ENCODE measurements at places on chromosomes 4 and X.

DNA sequence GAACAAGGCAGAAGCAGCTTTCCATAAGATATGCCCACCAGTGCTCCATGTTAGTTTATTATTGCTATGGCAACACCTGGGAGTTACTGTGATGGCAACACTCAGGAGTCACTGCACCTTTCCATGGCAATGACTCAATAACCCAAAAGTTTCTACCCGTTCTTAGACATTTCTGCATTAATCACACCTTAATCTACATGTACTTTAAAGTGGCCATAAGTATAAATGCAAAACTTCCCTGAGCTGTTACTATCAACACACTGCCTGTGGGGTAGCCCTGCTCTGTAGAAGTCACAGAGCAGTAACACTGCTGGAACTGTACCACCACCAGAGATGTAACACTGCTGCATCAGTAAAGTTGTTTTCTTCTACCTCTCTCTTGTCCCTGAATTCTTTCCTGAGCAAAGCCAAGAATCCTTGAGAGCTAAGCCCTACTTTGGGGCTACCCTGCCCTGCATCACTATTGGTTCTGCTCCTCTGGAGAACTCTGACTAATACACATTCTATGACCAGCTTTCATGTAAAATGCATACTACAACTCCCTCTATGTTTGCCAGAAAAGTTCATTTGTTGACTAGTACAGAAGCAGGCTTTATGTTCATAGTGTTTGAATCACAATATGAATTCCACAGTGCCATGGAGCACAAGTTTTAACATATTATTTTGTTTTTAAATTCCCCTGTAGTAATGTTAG lies 43.5 kb upstream of the GPR174 start:
- DNase-seq = no peak

- no peak for DNase-seq
These were observed 35.2 kb upstream of the F9 start for GRCh38 chrX:139495324-139495723.

- DNase-seq = no peak
These were observed 32.1 kb downstream of the UBE2K start for GRCh38 chr4:39730072-39730471.

- DNase-seq = no peak
These were observed 11.6 kb downstream of the ARSF start for GRCh38 chrX:3052860-3053259.

GRCh38 chr4:26807330-26807729 lies 53.3 kb upstream of the STIM2 start:
- no peak for DNase-seq

DNA sequence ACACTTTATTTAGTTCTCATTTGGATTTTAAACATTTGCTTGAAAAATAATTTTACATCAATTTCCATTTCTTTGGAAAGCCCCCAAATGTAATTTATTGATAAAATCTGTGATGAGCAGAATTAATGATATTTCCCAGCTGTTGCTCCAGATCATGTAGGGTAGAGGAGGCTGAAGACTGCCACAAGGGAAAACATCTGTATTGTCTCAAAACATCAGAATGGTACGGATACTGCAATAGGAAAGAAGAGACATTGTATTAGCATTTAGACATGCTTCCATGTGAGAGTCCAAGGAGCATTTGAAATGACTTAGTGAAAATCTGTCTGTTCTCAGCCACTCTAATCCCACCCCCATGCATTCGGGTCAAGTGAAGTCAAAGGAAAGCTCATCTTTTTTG lies 14.4 kb downstream of the ADH1A start:
- no peak for DNase-seq

GRCh38 chrX:24124244-24124799 lies 25.2 kb upstream of the ZFX start:
- no peak for DNase-seq

- DNase-seq = no peak
These were observed 50.0 kb downstream of the KDM6A start for GRCh38 chrX:44922980-44923379.

GRCh38 chr4:177064729-177065394 lies 244.8 kb upstream of the NEIL3 start:
- DNase-seq = no peak

DNA sequence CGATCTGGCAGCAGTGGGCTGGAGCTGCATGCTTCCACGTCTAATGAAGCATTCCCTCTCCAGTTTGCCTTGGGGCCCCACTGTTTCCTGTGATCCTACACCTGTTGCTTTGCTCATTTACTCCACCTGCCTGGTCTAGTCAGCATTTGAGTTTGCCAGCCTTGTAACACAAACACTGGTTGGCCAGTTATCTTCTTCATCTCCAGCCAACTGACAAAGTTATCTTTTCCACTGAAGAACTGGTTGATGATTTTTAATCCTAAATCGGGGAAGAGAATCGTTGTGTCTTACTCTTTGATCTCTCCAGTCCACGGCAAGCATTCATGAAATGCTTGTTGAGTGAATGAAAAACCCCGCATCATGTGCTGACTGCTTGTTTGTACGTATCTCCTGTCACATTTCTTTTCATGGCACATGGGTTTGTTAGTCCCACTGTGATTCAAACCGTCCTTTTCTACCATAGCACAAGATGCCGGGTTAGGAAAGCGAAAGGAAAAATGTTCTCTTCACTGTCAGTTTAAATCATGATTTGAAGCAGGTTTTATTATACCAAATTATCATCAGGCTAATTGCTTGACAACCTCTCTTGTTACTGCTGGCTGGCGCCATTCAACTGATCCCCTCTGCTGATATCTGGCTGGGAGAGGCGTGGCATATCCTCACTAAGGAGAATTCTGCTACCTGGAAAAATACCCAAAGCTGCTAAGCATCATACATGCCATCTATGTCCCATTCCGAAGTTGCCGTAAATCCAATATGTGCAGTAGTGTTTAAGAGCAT lies 144.8 kb downstream of the SHROOM3 start:
- no peak for DNase-seq

DNA sequence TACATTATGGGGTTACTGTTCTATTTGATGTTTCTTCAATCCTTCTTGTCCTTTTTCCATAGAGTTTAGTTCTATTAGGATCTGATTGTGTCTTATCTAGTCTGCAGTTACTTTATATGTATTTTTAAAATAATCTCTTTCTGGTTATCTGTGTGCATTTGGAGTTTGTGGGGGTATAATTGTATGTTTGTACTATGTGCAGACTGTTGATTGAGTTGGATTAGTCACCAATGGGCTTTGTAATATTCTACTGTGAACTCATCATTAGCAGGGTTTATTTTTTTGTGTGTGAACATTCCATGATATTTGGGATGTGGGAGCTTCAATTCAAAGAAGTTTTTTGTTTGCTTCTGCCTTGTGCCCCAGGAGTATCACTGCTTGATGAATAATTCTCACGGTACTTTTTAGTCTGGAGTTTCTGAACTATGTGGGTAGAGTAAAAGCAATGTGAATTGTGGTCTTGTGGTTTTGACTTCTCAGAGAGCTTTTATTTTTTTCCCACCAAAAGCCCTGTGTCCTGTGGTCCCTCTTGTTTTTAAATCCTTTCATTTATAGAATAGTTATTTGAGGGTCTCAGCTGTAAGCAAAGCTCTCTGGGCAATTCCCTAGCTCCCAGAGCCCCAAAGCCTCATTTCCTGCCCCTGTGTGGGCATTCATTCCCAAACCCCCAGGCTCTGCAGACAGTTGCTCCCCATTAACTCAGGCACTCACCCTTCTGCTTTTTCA lies 127.8 kb downstream of the PHKA2 start:
- no peak for DNase-seq

DNA sequence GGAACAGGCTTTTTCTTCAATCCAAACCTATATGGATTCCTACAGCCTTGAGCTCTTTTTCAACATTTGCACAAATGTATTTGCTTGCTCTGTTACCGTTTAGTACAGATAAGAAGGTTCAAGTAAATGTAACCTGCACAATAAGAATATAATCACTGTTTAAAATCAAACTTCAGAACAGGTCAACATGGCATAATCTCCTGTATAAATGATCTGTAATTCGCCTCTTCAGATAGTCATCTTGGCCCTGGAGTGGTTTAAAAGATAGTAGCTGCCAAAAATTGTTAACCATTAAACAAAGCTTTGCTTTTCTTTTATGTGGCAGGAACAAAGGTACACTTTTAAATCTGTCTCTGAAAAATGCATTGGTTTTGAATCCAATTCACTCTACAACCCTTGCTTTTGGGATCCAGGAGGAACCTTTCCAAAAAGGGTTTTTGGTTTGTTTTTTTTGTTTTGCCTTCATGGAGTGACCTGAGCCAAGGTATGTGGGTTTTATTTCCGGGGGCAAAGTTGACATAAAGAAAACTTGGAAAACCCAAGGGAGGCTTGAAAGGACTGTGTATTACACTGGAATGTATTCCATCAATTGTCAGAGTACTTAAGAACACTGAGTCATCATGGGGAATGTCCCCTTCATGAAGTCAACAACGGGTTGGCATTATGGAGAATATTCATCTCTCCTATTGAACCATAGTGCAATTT lies 210.4 kb upstream of the HCCS start:
- no peak for DNase-seq

DNA sequence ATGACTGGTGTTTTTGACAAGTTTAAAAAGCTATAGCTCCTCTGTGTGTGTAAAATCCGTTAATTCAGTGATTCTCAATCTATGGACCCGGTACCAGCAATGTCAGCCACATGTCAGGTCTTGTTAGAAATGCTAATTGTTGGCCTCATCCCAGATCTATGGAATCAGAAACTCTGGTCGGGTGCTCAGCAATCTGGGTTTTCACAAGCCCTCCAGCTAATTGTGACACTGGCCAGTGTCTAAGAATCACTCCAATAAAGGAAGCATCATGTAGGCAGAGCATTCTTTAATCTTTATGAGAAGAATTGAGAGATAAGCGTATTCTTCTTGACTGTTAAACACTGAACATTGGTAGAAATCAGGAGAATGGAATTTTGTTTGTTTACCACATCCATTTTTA lies 1498.2 kb upstream of the TENM3 start:
- DNase-seq = no peak

GRCh38 chr4:16205298-16206164 lies 20.7 kb downstream of the TAPT1 start:
- no peak for DNase-seq

GRCh38 chr4:15714646-15715435 lies 12.0 kb downstream of the BST1 start:
- no peak for DNase-seq

GRCh38 chr4:129972257-129972656 lies 876.3 kb downstream of the C4orf33 start:
- no peak for DNase-seq

DNA sequence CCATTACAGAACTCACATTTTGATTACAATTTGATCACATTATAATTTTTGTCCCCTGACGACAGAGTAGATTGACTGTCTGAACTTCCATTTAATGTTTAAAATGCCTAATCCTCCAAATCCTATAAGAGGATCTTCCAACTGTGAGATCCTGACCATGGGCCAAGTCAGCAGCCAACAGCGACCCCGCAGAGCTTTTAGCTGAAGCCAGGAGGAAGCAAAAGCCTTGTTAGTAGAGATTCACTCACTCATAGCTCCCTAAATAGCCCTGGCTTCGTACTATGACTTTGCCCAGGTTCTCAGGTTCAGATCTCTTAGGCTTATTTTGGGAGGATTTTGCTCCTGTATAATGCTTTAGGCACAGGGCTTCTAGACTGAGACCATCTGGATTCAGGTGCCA lies 413.1 kb downstream of the NKX6-1 start:
- DNase-seq = no peak

DNA sequence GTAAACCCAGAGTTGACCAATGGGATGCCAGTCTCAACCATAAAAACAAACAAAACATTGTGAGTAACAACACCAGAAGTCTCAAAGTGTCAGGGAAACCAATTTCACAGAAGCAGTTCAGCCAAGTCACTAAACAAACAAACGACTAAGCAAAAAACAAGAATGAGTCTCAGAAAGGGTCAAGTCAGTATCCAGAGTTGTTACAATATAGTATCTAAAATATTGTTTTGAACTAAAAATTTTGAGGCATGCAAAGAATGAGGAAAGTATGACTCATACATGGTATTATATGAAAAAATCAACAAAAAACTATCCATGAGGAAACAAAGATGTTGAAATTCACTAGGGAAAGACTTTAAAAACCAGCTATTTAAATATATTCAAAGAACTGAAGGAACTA lies 70.6 kb downstream of the AR start:
- no peak for DNase-seq

- DNase-seq = peak; percentile 44
These were observed 5.4 kb upstream of the SH3BP2 start for GRCh38 chr4:2787230-2788100.

GRCh38 chrX:71091263-71091662 lies 4.4 kb upstream of the FOXO4 start:
- no peak for DNase-seq

- no peak for DNase-seq
These were observed 223.0 kb downstream of the TACR3 start for GRCh38 chr4:103496800-103497199.

DNA sequence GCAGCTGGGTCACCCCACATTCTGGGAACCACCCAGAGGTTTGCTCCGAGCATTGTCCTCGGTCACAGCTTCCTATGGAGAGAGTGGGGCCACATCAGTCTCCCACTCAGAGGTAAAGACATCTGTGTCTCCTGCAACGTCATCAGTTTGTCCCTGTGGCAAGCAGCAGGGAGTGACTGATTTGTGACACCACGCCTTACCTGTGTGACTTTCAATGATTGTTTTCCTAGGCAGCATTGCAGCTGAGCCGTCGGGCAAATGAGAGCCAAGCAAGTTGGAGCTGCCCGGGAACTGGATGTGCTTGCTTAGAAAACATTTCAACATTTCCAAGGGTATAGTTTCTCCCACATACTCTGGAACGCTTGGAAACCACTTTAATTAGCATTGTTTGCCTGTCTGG lies 29.7 kb upstream of the HELT start:
- no peak for DNase-seq
